ENCODE measurements at places on chromosomes 12 and 14.

DNA sequence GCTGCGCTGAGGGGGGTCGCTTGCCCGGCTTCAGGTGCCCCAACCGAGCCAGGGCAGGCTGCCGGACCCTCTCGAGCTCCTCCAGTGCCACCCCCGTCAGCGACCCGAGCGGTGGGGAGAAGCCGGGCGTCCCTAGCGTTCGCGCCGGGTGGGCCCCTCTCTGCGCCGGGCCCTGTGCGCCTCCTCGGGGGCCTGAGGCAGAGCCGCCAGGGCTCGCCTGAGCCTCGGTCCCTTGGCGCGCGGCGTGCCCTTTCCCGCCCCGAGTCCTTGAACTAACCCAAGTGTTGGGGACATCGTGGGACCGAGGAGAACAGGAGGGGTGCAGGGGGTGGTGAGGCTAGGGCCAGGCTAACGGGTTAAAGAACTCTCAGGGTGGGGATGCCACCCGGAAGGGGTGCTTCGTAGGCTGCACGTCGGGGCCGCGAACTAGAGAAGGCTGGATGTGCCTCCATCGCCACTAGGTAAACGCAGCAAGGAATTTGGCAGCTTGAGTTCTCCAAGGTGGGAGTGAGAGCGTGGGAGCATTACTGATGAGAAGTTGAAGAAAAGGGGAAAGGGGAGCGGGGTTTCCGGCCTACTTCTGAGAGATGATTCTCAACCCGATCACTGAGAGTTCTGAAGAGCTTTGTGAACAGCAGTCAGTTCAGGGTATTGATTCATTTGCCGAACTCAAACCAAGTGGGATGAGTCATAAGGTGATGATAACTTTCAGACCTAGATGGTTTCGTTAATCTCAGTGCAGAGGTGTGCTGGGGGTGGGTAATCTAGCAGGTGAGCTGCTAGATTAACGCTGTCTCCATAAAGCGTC, 618 bp downstream of the RNF34 start:
- DNase-seq, result peak; percentile 56

GRCh38 chr12:120463712-120464111, 5.8 kb downstream of the SRSF9 start:
- no peak for DNase-seq

- DNase-seq, result no peak
Measured at GRCh38 chr12:22018860-22019259, 27.2 kb upstream of the CMAS start.

DNA sequence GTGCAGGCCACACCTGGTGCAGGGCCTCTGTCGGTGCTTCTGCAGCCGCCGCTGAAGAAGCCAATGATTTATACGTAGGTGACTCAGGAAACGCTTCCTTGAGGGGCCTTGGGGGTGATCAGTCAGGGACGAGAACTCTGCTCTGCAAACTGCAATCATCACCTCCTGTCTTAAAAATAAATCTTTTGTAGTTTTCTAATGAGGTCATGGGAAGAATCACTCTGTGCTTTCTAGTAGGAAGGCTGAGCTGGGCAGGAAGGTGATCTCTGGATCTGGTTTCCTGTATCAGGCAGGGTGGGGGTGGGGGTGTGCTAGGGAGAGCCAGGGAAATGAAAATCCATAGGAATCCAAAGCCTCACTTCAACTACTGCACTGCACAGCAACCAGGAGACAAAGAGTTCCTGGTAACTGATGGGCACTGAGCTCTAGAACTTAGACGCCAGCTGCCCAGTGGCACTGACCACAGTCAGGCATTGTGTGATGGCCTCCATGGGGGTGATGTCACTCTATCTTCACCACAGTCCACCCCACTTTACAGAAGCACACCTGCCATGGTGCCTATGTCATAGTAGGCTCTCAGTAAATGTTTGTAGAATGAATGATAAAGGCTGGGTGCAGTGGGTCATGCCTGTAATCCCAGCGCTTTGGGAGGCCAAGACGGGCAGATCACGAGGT, 292.4 kb upstream of the PWP1 start:
- DNase-seq, result no peak

- no peak for DNase-seq
Measured at GRCh38 chr14:103107941-103108748, 13.6 kb downstream of the EXOC3L4 start.

- DNase-seq, result peak; percentile 35
Measured at GRCh38 chr12:106227641-106228319, 20.0 kb downstream of the CKAP4 start.

DNA sequence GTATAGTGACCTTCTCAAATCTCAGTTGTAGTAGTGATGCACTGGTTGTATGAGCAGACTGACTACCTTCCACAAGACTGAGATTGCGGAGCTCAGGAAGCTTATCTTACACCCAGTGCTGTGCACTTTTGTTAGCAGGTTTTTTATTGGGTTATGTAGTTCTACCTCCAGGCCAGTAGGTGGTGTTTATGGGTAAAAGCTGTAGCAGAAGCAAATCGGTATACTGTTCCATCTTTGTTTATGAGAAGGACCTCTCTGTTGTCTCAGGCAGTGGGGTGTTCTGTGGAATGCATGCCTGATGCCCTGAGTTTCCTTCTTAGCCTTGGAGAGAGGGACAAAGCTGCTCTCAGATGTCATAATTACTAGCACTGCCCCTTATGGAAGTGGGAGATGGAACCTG, 217.8 kb downstream of the LRFN5 start:
- DNase-seq, result no peak

- DNase-seq, result no peak
Measured at GRCh38 chr12:76042147-76042546, 10.6 kb upstream of the PHLDA1 start.

- DNase-seq, result peak; percentile 43
Measured at GRCh38 chr14:70018713-70019211, 139.5 kb downstream of the SMOC1 start.

DNA sequence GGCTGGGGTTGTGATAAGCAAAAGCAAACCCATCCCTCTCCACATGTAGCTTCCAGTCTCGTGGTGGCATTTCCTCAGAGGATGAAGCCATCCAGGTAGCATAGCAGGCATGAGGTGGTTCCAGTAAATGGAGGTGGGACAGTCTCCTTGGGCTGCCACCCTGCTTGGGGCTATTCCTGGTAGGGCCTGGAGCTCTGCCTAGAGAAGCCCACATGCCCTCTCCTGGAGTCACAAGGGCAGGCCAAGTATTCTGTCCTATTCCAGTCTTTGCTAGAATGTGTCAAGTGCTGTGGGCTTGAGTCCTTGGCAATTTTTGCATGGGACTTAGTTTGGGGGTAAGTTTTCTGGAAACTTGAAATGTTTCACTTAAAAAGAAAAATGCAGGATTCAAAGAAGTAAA, 469.9 kb downstream of the DPF3 start:
- DNase-seq, result no peak

DNA sequence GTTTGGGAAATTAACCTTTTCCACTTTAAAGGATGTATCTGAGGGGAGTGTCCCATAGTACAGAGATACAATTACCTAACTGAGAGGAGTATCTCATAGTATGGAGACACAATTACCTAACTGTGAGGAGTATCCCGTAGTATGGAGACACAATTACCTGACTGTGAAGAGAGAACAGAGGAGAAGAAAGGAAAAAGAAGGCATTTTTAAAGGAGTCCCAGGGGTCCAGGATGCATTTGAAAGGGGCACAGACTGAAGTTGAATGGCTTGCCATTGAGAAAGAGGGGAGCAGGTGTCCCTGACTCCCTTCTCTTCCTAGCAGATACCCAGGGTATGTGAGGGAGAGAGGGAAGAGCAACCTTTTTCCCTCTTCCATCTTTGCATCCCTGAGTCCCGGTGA, 17.9 kb downstream of the KLRF2 start:
- DNase-seq, result no peak

- DNase-seq, result no peak
Measured at GRCh38 chr12:96392397-96392796, 7.8 kb downstream of the CDK17 start.

DNA sequence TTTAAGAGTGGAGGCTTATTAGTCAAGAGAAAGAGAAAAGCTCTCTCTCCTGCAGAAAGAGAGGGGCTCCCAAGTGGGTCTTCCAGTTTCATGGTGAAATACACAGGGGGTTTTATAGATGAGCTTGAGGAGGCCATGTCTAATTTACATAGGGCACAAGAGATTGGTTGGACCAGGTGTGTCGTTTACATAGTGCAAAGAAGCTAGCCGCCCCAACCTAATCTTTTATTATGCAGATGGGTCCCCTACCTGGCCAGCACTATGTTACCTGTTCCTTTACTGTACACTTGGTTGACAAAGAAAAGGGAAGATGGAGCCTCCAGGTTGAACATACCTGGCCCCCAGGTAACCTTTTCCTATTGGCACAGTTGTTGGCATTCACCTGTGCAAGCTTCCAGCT, 195.0 kb downstream of the PIK3C2G start:
- no peak for DNase-seq

- no peak for DNase-seq
Measured at GRCh38 chr14:89270439-89271227, 146.4 kb downstream of the FOXN3 start.

DNA sequence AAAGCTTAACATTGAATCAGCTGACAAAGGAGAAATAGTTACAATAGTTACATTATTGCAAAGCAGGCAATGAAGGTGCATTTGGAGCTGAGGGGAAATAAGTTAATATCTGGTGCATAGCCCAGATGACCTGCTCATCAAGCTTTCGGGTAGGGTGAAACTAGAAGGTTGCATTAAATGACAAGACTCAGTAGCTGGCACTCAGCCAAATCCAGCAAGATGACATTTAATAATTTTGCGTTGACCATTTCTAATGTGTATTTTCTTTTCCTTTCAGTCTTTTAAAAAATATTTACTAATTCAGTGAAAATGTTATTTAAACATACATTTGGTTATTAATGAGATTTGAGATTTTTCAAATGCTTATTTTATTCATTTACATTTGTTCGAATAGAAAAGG, 188.6 kb downstream of the SLC5A8 start:
- no peak for DNase-seq

GRCh38 chr12:54541751-54542290, 7.6 kb upstream of the PDE1B start:
- no peak for DNase-seq

DNA sequence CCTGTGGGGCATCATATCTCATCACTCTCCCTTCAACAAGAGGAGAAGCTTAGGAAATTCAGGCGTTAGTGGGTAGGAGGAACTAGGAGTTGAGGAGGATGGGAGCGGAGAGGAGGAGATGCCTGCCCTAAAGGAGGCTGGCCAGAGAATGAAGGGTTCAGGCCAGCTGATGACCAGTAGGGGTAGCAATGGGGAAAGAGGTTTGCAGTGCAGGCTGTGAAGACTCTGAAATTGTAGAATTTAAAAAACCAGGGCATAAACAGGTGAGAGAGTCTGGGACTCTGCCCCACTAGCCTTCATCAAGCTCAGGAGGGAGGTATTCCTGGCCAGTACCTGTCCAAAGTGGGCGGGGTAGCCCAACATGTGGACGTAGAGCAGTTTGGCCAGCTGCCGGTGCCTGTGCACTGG, 809 bp downstream of the AP1G2 start:
- DNase-seq, result peak; percentile 63

DNA sequence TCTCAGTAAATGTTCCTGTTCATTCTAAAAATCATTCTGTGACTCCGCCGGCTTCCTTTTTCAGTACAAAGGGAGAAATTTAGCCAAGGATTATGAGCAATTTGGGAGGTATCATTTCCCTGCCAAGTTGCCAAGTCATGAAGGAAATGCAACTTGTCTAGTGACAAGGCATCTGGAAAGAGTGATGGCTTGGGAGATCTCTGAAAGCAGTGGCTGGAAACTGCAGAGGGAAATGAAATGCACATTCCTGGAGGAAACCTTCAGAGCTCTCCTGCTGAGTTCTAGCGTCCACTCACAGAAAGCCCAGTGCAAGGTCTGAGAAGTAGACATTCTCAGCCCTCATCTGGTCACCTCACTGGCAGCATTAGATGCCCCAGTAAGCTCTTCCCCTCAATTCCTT, 91.7 kb downstream of the GALC start:
- DNase-seq, result peak; percentile 47

DNA sequence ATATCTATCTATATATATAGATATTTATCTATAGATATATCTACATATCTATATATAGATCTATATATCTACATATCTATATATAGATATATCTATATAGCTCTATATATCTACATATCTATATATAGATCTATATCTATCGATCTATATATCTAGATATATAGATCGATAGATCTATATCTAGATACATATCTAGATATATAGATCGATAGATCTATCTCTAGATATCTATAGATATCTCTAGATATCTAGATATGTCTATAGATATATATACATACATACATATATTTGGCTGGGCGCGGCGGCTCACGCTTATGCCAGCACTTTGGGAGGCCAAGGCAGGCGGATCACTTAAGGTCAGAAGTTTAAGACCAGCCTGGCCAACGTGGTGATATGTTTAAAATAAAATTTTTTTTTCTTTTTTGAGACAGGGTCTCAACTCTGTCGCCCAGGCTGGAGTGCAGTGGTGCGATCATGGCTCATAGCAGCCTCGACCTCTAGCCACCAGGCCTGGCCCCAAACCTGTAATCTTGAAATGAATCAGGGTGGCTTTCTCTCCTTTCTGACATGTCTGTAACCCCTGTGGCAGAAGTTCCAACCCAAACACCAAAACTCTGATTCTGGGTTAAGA, 18.1 kb downstream of the ARPC3 start:
- no peak for DNase-seq

- no peak for DNase-seq
Measured at GRCh38 chr14:38187528-38187927, 20.2 kb upstream of the SSTR1 start.

- no peak for DNase-seq
Measured at GRCh38 chr12:57815177-57816000, 3.1 kb downstream of the AVIL start.

DNA sequence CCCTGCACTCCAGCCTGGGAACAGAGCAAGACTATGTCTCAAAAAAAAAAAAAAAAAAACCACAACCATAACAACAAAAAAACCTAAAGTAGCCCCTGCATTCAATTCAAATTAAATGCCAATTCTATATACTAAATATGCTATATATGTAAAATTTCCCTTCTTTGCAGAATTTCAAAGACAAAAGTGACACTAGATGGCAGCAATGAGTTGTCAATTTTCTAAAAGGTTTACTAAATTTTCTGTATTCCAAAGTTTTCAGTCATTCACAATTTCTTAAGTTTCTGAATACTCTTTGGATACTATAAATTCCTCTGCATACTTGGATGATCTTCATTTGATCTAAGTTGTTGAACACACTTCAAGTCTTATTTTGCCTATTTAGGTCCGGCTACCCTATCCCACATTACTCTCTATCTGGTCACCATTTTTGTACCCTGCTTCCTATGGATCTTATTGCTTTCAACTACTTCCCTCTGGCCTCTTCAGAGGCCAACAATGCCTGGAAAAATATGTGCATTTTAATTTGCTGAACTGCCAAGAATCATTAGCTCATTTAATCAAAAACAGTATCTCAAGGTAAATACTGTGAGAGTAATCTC, 27.9 kb downstream of the HNRNPC start:
- peak; percentile 22 for DNase-seq

Data from AG20443 (cell line).